ENCODE measurements at places on chromosomes 13 and 19.

- no peak overlapping the region for H3K27ac ChIP-seq
- H3K4me1 ChIP-seq = no peaks in the 10 kb centered on the region
- H3K27me3 ChIP-seq = no peaks in the 10 kb centered on the region
Observed at GRCh38 chr19:47848823-47849473, 10.1 kb upstream of the TPRX2 start.

GRCh38 chr13:74770361-74770760, 636.2 kb upstream of the KLF12 start:
- no peak overlapping the region for H3K27ac ChIP-seq
- no peak overlapping the region for H3K4me3 ChIP-seq
- no peaks in the 10 kb centered on the region for H3K36me3 ChIP-seq
- no peaks in the 10 kb centered on the region for H3K27me3 ChIP-seq

DNA sequence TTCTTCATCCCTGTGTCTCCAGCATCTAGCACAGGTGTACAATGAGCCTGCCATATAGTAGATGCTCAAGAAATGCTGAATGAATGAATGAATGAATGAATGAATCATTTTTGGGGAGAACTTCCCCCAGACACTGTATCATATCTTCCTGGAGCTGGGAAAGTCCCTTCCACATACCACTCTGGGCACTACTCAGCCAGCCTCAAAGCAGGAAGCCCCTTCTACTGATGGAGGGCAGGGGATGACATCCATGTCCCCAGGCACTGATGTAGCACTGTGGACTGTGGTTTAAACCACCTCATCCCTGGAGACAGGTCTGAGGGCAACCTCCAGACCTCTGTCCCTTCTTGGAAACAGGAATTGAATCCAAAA, 4.8 kb downstream of the GNA15 start:
- no peak overlapping the region for H3K27ac ChIP-seq
- H3K36me3 ChIP-seq = no peaks in the 10 kb centered on the region
- no peak overlapping the region for H3K4me3 ChIP-seq
- no peak for DNase-seq
- no peaks in the 10 kb centered on the region for H3K27me3 ChIP-seq

- no peaks in the 10 kb centered on the region for H3K4me1 ChIP-seq
- no peak for DNase-seq
- peak overlapping the region; percentile 23 for H3K27ac ChIP-seq
- H3K36me3 ChIP-seq = no peaks in the 10 kb centered on the region
- H3K4me3 ChIP-seq = no peak overlapping the region
Observed at GRCh38 chr19:42498169-42498757, 30.0 kb downstream of the CEACAM1 start.
